ENCODE measurements at places on chromosomes 7 and 10.

GRCh38 chr10:9869205-9869604 lies 1148.5 kb upstream of the CELF2 start:
- DNase-seq: no peak

- DNase-seq: no peak
Measured at GRCh38 chr10:52729271-52730104, 43.1 kb downstream of the MBL2 start.

- no peak for DNase-seq
Measured at GRCh38 chr7:44720301-44720700, 28.3 kb upstream of the ZMIZ2 start.

DNA sequence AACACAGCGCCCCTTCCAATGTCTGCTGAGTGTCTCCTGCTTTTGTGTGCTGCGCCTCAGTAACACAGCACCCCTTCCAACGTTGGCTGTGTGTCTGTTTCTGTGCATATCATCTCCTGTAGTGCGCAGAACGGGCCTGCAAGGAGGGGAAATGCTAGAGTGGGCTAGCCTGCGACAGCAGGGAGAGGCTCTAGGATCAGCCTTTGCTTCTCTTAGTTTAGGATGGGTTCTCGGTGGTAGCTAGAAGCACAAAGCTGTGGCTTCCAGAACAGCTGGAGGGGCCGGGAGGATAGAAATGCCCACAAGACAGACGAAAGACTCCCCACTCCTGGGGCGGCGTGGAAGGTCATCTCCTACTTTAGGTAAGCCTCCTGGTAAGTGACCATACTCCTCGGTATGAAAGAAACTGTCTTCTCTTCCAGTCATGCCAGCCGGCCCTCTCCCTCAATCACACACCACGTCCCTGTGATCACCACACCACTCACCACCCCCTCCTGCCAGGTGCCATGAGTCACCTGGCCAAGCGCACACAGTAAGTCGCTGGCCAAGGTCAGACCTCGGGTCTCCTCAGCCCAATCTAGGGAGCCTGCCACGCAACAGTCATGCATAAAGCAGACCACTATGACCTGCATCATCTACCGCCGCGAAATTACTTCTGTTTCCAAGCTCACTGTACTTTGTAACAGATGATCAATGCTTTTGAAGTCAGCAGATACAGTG lies 4.8 kb downstream of the PITRM1 start:
- no peak for DNase-seq

GRCh38 chr10:8543361-8544056 lies 489.0 kb downstream of the GATA3 start:
- DNase-seq: no peak

GRCh38 chr10:68566351-68566750 lies 6.2 kb downstream of the TET1 start:
- DNase-seq: no peak

DNA sequence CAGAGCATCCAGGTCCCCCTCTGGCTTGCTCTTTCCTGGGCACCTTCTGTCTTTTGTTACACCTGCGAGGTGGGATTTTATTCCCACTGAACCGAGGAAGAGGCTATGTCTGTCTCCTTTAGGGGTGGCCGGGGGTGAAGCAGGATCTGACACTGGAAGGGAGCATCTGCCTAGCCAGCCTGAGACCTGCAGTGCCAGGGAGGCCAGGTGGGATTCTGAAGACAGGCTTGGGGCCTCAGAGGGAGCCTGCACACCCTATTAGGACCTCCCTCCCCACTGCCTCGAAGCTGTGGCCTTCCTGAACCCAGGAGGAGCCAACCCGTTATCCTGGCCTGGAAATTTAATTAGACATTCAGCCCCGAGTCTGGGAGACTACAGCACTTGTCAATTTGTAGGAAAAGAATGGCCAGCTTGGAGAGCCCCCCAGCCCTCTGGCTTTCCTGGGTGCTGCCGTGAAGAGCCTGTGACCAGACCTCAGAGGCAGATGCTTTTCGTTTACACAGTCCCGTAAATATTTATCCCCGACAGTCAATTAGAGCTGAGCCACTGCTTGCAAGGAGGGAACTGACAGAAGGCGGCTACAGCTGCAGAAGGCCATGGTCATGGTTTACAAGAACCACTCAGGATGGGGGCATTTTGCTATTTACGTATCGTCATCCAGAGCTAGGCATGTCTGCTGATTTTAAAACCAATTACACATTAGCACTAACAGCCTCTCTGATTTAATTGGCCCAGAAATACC lies 19.7 kb downstream of the CHAT start:
- no peak for DNase-seq

DNA sequence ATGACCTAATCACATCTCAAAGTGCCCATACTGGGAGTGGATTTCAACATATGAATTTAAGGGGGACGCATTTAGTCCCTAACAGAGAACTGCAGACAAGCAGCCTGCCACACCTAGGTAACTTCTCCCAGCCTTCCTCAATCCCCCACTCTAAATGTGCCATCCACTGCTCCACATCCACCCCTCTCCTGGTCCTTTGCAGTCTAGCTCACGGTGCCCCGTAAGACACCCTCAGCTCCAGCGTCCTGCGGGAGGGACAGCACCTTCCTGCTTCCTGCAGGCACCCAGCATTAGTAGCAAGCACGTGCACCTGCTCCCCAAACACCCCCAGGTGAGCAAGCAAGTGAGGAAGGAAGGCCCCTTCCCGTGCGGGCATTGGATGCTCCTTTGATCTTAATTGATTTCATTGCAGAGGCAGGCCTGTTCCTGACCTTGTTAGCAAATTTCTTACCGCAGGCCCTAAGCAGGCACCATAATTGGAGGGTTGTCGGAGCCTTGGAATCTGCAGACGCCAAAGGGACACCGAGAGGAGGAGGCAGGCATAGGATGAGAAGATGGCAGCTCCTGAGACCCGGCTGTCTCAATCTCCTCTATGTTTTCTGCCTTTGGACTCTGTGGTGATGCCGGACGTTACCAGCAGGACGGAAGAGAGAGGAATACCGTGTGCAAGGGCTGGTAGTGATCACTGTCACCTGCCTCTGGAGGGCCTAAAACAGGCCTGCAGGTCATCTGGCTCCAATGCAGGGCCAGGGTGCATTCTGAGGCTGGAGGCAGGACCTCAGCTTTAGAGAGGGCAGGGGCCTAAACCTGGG lies 75.8 kb upstream of the CHST15 start:
- no peak for DNase-seq

- DNase-seq: no peak
Measured at GRCh38 chr10:73509695-73510094, 13.9 kb upstream of the PPP3CB start.

DNA sequence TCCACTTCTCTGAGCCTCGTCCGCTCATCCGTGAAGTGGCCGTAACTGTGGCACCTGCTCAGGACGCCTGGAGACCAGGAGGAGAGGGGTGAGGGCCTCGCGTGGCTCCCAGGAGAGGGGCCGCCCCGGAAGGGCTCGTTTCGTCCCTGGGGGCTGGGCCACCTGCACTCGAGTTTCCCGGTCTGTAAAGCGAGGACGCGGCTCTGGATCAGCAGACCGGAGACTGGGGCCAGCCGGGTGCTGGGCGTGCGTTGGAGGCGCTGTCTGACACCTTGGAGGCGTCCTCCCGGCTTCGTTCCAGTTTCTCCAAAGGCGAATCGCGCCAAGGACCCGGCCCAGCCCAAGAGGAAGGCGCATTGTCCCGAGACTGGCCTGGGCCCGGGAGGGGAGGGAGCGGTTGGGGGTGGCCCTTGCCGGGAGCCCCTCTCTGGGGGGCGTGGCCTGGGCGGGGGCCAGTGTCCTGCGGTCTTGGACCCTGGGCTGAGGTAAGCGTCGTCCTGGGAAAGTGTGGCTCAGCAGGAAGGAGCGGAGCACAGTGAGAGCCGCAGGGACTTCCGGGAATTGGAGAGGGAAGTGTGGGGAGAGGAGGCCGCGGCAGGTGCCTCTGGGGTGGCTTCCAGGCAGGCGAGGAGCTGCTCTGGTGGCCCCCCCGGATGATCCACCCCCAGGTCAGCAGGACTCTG lies 89.6 kb downstream of the FOXL3 start:
- DNase-seq: no peak

DNA sequence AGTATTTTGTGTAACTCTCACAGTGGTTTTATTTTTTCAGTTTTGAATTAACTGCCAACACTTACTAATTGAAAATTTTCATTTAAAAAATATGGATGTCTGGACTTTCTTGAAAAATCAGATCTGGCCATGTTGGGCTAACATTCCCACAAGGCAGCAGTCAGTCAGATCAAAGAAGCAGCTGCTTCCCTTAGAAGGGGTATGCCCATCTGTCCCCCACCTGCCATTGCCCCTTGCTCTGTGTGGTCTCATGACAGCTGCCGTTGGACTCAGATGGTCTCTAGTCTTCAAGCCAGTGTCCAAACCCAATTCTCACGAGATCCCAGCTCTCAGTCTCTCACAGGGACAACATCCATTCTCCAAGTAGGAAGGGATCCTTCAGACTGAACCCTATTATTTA lies 212.1 kb upstream of the GHITM start:
- DNase-seq: no peak

GRCh38 chr7:34659472-34660075 lies 1.6 kb downstream of the NPSR1 start:
- DNase-seq: no peak
